HS-27A (cell line): ENCODE measurements at places on chromosomes 2 and 18.

- peak; percentile 12 for DNase-seq
Observed at GRCh38 chr2:202780514-202781021, 91.0 kb downstream of the ICA1L start.

DNA sequence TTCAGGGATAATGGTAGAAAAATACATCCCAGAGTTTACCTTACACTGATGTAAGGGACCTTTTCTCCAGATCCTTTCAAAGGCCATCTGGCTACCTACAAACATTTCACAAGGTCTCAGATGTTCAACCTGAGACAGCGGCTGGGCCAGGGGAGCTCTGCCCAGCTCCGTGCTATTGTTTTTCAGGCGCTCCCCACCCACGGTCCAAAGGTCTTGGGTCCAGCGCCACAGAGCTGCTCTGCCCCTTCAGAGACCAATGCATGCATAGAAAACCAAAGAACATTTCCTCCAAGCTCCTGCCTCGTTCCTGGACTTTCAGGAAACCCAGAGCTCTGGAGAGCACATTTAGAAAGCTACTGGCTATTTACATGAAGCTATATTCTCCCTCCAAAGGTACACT, 40.3 kb downstream of the COPS8 start:
- DNase-seq, result no peak

- DNase-seq, result no peak
Observed at GRCh38 chr18:12092398-12093229, 1.0 kb upstream of the ANKRD62 start.

DNA sequence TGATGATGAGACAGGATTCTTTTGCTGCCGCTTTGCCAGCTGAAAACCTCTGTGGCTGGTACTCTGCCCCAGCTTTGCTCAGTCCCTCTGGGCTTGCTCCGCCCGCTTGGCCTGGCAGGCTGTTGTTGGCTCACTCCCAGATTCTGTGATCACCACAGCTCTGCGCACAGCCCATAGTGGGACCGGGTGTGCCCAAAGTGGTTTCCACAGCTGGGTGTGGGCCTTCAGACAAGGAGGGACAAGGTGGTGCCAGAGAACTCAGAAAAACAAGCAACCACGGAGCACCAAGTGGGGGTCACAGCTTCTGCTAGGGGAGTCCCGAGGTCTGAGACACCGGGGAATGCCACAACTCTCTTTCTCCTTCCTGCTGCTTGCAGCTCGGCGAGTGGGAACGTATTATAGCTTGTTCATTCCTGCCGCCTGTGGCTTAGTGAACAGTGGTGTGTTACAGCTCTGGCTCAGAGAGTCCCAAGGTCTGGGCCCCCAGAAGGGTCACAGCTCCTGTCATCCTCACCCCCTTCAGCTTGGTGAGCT, 9.2 kb upstream of the KYNU start:
- DNase-seq, result no peak

GRCh38 chr2:49110571-49110970, 43.7 kb downstream of the FSHR start:
- DNase-seq, result no peak

- no peak for DNase-seq
Observed at GRCh38 chr2:44131177-44131576, 37.5 kb upstream of the PPM1B start.

- DNase-seq, result peak; percentile 19
Observed at GRCh38 chr2:102166189-102166845, 20.5 kb upstream of the IL1RL2 start.

GRCh38 chr18:78396077-78396476, 583.5 kb upstream of the SALL3 start:
- no peak for DNase-seq

GRCh38 chr2:219572237-219573001, at the start of gene INHA:
TSS of gene INHA (plus strand) at chr2:219572310. CDS start at chr2:219572375, 65 bp downstream.
- DNase-seq, result no peak

- DNase-seq, result peak; percentile 51
Observed at GRCh38 chr18:395456-396250, 104.8 kb downstream of the COLEC12 start.

DNA sequence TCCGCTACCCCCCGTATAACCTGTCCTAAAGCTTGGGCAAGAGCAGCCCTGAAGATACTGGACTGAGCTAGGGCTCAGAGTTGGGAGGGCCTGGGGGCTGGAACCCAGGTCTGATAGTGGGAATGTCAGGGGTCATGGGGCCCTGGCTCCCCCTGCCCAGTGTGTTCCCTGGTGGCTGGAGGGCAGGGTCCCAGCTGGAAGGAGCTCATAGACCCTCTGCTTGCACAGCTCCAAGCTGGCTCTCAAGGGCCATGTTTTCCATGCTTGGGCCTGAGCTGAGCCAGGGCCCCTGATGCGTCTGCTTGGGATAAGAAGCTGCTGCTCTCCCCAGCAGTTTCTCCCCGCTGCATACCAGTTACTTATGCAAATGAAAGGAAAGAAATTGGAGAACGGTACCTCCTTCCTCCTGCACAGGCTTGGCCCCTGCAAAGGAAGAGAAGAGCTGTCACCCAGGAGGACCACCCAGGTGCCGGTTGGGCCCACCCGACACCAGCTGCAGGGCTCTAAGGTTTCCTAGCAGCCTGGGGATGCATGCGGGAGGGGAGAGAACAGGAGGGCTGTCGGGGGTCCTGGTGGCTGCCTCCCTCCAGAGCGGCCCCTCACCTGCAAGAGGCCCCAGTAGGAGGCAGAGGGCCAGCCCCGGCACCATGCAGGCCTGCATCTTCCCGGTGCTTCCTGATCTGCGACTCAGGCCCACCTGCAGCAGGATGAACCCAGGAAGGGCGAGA, 628 bp downstream of the OTOS start:
- no peak for DNase-seq

DNA sequence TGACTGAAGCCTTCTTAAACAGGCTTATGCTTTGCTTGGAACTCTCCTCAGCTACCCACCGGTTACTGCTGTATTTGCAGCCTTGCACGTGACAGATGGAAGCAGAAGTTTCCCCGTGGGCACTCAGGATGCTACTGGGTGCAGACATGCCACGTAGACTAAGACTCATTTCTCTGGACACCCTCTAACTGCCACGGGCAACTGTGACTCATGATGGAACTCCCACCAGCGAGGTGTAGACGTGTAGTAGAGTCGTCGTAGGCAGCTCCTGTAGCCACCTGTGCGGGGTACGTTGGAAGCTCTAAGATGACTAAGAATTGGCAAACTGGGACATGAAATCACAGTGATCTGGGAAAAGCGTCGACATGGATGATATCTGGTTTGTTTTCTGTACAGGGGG, 27.5 kb downstream of the TSHZ1 start:
- no peak for DNase-seq

DNA sequence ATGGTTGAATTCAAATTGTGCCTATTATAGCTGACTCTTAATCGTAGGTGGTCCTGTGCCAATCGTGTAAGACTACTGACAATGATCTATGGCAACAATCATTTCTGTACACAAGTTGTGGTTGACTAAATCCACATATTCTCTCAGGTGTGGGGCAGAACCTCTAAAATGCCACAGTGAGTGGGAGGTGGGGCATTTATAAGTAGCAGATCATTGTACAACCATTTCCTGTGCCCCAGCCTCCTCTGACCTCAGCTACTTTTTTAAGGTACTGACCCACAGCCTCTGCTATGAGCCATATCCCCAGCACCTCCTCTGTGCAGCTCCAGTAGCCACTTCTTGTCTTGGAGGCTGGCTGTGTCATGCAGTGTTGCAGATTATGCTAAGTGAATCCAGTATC, 48.6 kb upstream of the RAPH1 start:
- no peak for DNase-seq

- DNase-seq, result no peak
Observed at GRCh38 chr2:85415980-85416650, 2.4 kb upstream of the SH2D6 start.

- DNase-seq, result no peak
Observed at GRCh38 chr2:212536817-212537725, 1.5 kb downstream of the ERBB4 start.

- no peak for DNase-seq
Observed at GRCh38 chr2:148877403-148877740, 2.3 kb downstream of the KIF5C start.

- no peak for DNase-seq
Observed at GRCh38 chr2:148967578-148967977, 70.9 kb upstream of the LYPD6B start.

- no peak for DNase-seq
Observed at GRCh38 chr2:96264086-96264485, 1.7 kb downstream of the TMEM127 start.

DNA sequence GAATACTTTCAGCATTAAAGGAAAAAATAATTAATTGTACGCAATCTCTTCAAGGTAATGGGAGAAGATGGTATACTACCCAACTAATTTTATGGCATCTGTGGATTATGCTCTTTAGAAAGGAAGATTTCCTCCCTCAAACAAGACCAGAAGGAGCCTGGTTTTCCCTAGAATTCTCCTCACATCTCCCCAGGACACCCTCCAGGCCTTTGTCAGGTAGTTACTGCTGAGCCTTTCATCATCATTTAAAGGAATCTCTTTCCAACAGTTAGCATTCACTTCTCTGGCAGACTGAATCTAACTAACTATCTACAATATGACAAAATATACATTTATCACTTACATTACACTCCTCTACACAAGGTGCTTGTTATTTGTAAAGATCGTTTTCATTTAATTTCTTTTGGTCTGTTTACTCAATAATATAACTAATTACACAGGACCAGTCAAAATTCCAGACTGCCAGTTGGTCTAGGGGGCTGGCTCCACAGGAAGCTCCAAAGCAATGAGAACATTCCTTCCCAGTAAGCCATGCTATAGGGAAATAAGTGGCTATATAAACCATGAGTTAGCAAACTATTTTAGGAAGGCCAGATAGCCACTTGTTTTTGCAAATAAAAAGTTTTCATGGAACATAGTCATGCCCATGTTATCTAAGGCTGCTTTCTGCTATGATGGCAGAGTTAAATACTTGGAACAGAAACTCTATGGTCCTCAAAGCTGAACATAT, 19.1 kb downstream of the ZNF24 start:
- DNase-seq, result no peak

DNA sequence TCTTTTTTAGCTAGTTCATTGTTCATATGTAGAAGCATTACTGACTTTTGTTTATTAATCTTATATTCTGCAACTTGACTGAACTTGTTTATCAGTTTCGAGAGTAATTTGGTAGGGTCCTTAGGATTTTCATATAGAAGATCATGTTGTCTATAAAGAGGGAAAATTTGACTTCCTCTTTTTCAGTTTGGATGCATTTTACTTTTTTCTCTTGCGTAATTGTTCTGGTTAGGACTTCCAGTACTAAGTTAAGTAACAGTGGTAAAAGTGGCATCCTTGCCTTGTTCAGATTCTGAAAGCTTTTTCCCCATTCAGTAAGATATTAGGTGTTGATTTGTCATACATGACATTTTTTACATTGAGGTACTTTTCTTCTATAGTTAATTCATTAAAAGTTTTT, 726.0 kb downstream of the KCNJ3 start:
- no peak for DNase-seq

- no peak for DNase-seq
Observed at GRCh38 chr2:59083075-59083828, 842.1 kb upstream of the FANCL start.

GRCh38 chr2:208228476-208228875, 26.4 kb downstream of the IDH1 start:
- DNase-seq, result no peak

DNA sequence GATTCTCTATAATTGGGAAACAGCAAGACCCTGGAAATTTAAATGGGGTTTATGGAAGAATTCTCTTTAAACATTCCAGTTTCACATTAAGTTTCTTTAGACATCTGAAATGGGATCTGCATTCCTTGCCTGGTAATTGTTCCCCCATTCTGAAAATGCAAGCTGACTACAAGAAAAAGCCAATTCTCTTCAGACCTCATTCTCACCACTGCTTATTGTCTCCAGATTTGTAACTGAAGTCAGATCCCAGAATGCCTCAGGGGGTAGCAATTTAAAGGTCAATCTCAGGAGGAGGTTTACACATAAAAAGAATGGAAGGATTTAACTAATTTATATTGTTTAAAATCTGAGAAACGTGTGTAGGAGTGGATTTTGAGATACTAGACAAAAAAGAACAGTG, 41.2 kb downstream of the COL3A1 start:
- DNase-seq, result no peak

DNA sequence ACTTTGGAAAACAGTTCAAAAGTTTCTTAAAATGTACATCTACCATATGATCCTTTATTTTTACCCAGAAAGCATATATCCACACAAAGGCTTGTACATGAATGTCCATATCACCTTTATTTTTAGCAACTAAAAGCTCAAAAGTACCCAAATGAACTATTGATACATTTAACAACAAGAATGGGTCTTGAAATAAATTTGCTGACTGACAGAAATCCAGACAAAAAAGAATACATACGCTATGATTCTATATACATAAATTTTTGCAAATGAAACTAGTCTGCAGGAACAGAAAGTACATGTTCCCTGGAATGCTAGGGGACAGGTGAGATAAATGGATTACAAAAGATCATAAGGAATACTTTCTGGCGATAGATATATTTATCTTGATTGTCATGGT, 96.3 kb upstream of the KYNU start:
- no peak for DNase-seq

DNA sequence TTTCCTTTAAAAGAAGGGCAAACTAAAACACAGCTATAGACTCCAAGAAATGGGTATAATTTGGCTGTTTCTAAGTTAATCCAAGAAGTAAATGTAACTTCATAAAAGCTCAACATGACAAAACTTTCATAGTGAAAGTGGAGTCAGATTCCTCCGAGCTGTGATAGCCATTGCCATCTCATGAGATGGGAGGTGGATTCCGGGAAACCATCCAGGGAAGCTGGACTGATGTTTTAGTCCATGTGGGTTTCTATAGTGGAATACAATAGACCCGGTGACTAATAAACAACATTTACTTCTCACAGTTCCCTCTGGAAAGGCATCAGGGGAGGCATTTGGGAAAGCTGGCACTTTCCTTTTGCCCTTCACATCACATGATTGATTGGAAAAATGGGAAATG, 10.0 kb upstream of the LAPTM4A start:
- DNase-seq, result no peak

DNA sequence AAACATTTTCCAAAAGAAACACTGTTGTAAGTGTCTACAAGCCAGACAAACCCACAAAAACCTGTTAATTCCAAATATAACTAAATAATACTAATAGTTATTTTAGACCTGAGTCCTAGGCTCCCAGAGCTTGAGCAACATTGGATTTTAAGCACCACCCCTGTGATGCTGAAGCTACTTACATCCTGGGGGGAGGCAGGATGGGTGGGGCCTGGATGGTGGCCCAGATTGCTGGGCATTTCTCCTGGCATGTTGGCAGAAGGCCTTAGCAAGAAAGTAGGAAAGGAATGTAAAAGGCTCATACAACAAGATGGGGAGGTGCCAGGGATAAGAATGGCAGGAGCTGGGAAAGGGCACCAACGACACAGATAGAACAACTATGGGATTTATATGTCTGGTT, 50.7 kb upstream of the OTX1 start:
- peak; percentile 58 for DNase-seq

- DNase-seq, result no peak
Observed at GRCh38 chr2:217940261-217941220, 62.3 kb downstream of the TNS1 start.

GRCh38 chr2:120577721-120578295, 157.9 kb upstream of the GLI2 start:
- DNase-seq, result no peak
